ENCODE measurements at places on chromosomes 7 and 10.

- DNase-seq, result no peak
These were observed 39.0 kb upstream of the AOAH start for GRCh38 chr7:36763132-36763816.

DNA sequence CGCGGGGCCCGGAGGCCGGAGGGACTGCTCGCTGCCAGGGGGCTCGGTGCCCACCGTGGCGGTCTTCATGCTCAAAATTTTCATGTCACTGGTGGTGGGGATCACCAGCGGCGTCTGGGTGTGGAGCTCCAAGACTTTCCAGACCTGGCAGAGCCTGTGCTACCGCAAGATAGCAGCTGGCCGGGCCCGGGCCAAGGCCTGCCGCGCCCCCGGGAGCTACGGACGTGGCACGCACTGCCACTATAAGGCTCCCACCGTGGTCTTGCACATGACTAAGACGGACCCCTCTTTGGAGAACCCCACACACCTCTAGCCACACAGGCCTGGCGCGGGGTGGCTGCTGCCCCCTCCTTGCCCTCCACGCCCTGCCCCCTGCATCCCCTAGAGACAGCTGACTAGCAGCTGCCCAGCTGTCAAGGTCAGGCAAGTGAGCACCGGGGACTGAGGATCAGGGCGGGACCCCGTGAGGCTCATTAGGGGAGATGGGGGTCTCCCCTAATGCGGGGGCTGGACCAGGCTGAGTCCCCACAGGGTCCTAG, 2.0 kb downstream of the FZD9 start:
- DNase-seq, result no peak

DNA sequence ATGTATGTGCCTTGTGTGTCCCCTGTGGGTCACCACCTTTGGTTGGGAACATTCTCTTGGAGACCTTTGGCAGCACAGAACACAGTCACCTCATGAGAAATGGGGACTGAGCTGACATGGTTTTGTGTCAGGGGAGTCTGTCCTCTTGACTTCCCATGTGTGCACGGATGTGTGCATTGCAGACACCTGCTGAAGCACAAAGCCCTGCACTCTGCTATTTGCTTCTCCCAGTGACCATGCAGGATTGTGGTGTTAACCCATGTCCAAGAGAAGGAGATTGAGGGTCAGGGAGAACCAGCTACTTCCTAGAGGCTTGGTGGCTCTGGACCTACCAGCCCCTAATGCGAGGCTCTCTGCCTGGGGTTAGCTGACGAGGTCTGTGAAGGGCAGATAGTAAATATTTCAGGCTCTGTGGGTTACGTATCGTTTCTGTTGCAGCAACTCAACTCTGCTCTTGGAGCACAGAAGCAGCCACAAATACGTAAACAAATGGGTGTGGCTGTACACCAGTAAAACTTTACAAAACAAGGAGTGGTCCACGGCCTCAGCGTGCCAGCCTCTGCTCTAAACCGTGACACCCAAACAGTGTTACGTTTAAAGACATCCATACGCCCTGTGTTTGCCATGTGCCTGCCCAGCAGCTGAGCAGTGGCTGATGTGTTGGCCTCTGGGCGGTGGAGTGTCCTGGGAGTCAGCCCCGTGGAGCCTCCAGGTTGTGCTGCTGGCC, 51.7 kb downstream of the ADCY1 start:
- DNase-seq, result no peak

DNA sequence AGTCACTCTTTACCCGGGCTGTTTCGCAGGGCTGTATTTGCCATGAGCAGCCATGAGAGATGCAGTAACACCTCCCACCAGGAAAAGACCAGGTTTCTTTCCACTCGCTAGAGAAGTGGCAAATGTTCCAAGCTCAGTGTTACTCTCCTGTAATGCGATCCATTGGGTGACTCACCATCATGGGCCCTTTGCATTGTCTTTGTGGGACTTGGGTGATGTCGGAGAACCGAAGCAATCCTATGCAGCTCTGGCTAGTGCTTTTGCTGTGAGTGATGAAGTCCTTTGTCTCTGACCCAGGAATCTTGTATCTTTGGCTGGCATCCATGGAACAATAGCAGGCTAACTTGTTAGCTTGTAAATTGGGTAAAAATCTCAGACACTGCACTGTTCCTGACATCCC, 40.0 kb downstream of the GHRHR start:
- DNase-seq, result no peak

DNA sequence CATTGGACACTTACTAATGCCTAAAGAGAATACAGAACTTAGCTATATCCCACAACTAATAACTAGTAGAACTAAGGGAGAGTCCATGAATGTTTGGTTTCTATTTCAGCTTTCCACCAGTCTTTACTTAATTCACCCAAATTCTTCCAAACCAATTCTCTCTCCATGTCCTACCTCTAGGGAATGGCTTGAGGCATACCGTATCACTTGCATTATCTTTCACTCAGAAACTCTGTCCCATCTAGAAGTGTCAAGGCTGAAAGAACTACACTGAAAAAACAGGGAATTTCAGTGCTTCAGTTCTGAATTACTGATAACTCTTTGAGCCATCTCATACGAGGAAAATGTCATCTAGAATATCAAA, 758 bp downstream of the TMEM168 start:
- DNase-seq, result no peak

All from stimulated activated CD8-positive, alpha-beta memory T cell treated with anti-CD3 and anti-CD28 coated beads, Interleukin-2, amount 100 ng/mL, for 48 hours (primary cell).